OCI-M1 (cell line): ENCODE measurements at places on chromosomes 3 and 15.

- peak; percentile 42 for DNase-seq
Measured at GRCh38 chr3:171088964-171089754, 62.6 kb upstream of the SLC2A2 start.

DNA sequence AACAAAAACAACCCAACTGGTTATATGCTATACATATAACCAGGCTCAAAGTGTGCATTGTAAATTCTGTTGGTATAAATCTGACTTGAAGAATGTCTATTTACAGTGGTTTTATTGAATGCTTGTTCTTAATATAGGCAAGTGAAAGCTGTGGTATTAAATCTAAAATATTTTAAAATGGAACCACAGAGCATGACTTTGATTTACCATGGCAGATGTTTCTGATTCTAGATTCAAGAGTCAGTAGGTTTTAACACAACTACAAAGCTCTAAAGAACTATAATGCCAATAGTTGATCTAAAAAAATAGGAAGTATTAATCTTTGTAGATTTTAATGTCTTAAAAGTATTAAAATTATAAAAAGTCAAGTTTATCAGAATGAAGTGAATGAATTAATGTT, 141.9 kb upstream of the PLSCR5 start:
- DNase-seq, result no peak

- no peak for DNase-seq
Measured at GRCh38 chr15:29556380-29556779, 265.9 kb downstream of the TJP1 start.

DNA sequence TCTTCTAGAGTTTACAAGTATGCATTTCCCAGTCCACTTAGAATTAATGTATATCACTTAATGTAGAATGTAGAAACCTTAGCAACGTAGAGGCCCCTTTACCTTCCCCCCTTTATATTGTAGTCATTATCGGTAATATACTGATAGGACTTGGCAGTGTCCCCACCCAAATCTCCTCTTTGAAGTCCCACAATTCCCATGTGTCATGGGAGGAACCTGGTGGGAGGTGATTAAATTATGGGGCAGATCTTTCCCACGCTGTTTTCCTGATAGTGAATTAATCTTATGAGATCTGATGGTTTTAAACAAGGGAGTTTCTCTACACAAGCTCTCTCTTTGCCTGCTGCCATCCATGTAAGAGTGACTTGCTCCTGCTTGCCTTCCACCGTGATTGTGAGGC, 31.0 kb downstream of the ARL8B start:
- no peak for DNase-seq

DNA sequence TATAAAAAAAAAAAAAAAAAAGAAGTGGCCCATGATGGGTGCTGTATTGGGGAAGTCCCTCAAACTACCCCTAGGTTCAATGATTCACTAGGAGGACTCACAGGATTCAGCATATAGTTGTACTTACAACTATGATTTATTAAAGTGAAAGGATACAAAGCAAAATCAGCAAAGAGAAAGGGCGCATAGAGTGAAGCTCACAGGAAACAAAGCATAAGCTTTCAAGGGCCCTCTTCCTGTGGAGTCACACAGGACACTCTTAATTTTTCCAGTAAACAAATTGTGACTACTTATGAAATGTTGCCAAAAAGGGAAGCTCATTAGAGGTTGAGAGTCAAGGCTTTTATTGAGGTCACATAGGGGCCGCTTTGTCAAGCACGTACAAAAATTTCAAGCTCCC, 153.7 kb upstream of the GAP43 start:
- no peak for DNase-seq

- DNase-seq, result no peak
Measured at GRCh38 chr3:171340434-171340833, 119.8 kb downstream of the TNIK start.

GRCh38 chr15:64865998-64866520, 24.3 kb downstream of the PLEKHO2 start:
- DNase-seq, result no peak

DNA sequence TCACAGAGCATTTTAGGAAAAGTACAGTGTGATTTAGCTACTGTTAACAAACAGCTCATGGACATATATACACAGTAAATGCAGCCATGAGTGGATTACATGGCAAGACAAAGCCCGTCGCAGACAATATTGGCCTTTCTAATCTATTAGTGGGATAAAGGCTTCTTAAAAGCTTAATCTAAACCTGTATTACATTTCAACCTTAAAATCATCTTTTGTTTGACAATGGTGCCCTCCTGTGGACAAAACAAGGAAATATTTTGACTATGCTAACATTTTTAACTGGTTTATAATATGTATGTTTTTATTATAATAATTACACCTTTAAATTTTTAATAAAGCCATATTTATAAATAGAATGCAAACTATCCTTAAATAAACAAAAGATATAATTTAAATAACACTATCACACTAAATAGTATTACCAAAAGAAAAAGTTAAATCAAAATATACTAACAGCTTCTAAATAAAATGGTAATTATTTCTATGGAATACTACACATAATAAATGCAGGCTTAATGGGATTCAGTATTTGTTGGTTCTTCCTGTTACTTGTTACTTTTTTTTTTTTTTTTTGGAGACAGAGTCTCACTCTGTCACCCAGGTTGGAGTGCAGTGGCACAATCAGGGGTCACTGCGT, 38.6 kb downstream of the TAFA4 start:
- DNase-seq, result peak; percentile 52

GRCh38 chr3:149368201-149368673, 9.2 kb downstream of the TM4SF1 start:
- no peak for DNase-seq

DNA sequence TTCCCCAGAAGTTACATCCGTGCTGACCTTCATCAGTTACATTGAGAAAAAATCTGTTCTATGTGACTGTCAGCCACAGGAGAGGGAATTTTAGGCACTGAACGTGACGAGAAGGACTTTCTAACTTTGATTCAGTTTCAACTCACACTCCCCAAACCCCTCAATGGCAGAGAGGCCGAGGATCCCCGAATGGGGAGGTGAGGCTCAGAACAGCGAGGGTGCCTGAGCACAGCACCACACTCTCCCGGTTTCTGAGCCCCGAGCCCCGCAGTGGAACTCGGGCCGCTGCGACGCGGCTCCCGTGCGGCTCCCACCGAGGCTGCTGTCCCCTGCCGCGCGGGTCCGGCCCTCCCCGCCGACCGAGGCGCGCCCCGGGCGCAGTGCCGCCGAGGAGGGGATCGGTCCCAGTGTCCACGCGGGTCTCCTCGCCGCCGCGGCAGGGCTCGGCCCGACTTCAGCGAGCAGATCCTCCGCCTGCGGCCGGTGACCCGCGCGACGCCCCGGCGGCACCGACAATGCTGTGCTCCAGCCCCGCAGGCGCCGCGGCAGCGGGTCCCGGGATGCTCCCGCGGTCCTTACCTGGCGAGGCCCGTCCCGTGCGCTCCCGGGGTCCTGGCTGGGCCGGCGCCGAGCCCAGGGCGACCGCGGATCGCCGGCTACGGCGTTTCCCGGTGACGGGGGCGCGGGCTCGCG, 439 bp downstream of the CTXND1 start:
- DNase-seq, result no peak

DNA sequence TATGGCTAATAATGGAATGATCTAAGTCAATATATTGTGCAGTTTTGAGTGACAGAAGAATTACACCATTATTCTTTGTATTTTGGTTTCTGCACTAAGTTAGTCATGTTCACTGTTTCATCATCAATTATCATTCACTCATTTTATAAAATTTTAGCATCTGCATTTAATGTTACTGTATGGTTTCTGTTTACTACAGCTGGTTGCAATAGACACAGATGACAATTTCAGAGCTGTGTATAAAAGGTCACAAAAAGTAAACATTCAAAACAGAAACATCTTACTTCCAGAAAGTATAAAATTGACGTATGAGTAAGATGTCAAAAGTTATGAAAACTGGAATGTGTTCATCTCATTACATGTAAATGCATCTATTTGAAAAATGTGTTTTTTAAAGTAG, 111.1 kb upstream of the GBE1 start:
- no peak for DNase-seq

- DNase-seq, result no peak
Measured at GRCh38 chr3:30512576-30512975, 93.8 kb upstream of the TGFBR2 start.

GRCh38 chr15:31151301-31152233, 50.0 kb upstream of the TRPM1 start:
- DNase-seq, result no peak

GRCh38 chr15:67707520-67708283, 117.6 kb upstream of the SKOR1 start:
- DNase-seq, result no peak

- DNase-seq, result no peak
Measured at GRCh38 chr15:65044724-65045481, at the start of gene SLC51B. SLC51B (plus strand) TSS chr15:65045387; CDS start chr15:65050005, 4,618 bp downstream.

- no peak for DNase-seq
Measured at GRCh38 chr3:13235897-13236296, 162.7 kb upstream of the IQSEC1 start.

DNA sequence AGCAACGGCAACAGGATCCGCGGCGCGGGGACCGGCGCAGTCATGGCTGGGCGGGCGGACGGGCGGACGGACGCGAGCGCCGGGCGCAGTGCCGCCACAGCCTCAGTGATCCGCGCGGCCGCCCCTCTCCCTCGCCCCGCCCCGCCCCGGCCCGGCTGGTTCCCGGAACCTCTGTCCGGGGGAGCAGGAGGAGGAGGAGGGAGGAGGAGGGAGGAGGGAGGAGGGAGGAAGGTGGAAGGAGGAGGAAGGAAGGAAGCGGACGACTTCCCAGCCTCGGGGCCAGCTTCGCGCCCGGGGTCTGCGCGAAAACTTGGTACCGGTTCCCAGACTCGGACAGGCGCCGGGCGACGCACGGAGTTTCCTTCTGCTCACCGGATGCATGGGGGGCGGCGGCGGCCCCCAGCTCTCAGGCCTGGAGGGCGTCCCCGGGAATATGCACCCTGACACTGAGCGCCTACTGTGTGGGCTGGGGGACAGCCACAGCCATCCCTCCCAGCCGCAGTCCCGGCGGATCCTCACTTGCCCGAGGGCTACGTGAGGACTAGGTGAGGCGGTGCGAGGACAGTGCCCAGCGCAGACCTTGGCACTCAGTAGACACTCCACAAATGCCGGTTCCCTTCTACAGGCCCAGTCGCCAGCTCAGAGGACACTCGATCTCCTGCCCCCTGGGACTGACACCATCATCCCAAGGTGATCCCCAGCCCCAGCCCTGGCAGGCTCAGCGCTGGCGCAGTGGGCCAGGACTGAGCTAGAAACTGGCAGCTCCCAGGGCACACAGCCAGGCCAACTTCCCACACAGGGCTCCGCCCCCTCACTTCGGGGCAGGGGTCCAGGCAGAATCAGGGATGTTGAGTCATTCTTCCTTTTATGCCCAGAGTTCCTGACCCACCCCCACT, at the start of gene SHISA5:
Gene SHISA5 (minus strand): TSS at position 124 of the 896 bp plus-strand sequence. CDS start 80 bp downstream, at position 44.
- peak; percentile 60 for DNase-seq

GRCh38 chr3:186057594-186057993, 51.3 kb downstream of the ETV5 start:
- DNase-seq, result no peak

DNA sequence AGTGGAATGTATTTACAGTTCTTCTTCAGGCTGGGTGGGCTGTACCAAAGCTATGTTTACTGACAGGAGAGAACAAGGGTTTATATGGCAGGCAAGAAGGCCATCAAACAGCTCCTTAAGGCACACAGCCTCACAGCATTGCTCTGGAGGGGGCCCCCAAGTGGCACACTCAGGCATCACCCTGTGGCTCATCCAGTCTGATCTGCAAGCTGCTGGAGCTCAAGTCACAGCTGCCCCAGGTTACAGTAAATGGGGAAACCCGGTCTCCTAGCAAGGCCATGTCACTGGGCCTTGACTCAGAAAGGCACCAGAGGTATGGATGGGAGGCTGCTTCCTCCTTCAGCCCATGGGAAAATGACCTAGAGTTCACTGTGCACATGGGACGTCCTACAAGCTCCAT, 67.5 kb downstream of the TFG start:
- no peak for DNase-seq

DNA sequence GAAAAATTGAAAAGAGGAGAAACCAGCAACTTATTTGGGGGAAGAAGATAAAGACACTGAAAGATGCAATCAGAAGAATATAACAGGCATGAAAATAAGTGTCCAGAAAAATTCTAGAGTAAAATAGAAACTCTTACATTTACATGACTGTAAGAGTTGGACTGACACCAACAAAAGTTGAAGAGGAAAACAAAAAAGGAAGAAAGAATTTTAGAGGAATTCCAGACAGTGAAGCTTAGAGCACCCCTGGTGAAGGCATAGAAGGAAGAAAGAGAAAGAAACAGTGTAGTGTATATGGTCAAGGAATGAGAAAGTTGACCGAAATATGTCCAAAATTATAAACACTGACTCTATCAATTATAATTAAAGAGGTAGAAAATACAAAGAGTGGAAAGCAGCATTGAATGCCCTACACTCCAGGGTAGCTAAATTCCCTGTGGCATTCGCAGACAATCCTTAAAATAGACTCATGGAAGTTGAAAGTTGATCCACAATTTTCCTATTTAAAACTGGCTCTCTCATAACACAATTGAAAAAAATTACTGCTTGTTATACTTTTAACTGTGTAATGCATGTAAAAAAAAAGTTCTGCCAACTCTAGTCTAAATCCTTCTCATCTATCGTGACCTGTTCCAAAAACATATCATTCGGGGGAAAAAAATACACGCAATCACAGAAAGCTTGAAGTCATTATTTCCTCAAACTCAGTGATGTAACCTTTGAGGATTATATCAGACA, 102.6 kb upstream of the ABI3BP start:
- no peak for DNase-seq

DNA sequence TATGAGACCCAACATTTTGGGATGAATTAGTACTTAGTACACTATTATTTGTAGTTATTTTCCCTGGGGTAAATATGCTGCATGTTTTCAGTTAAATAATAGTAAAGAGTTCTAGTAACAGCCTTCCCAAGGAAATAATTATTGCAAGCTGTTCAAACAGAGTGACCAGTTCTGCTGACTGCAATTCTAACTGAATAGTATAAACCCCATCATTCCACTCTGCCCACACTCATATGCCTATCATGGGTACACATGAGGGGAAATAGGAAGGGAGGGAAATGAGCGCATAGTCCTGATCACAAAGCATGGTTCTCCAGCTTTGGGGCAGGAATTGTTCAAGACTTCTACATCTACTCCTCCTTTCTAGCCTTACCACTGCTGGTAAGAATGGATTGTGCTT, 18.7 kb downstream of the UQCC5 start:
- no peak for DNase-seq

DNA sequence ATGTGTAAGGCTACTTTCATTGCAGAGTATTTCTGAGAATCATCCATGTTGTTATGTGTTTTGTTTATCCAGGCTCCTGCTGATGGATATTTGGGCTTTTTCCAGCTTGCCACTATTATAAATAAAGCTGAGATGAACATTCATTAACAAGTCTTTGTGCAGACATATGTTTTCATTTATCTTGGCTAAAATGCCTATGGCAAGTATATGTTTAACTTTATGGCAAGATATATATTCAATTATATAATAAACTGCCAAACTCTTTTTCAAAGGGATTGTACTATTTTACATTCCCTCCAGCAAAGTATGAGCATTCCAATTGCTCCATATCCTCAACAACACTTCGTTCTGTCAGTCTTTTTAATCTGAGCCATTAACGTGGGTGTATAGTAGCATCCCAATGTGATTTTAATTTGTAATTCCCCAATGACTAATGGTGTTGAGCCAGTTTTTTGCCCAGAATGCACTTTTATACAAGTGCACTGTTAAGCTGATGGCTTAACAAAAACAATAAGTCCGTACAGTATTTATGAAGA, 452.4 kb downstream of the SHQ1 start:
- DNase-seq, result no peak
